SJCRH30 (cell line): ENCODE measurements at places on chromosomes 1 and 21.

DNA sequence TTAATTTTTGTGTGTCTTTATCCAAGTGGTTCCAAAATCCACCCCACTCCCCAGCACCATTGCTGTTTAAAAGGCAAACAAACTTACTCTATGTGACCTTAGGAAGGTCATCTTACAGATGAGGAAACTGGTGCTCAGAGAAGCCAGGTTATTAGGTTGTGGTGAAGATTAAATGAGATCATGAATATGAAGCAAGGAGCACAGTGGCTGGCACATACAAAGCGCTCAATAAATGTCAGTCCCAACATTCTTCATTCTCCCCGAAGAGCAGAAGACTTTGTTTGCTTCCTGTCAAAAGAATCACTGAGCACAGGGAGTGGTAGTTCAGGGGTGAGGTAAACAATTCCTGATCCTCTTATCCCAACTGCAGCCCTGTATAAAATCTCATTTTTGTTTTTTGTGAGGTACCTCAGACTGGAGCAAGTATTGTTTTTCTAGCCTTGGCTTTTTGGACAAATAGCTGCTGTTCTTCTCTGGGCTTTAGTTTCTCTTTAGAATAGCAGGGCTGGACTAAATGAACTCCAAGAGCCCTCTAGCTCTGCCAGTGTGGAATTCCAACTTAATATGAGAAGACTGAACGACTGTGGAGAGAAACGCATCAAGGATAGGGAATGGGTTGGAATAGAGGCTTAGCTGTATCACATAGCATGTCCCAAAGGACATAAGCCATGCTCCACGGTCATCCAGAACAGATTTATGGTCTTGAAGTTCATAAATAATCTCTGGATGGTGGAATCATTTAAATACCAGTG is 455.3 kb upstream of the USP24 start:
- DNase-seq = no peak

DNA sequence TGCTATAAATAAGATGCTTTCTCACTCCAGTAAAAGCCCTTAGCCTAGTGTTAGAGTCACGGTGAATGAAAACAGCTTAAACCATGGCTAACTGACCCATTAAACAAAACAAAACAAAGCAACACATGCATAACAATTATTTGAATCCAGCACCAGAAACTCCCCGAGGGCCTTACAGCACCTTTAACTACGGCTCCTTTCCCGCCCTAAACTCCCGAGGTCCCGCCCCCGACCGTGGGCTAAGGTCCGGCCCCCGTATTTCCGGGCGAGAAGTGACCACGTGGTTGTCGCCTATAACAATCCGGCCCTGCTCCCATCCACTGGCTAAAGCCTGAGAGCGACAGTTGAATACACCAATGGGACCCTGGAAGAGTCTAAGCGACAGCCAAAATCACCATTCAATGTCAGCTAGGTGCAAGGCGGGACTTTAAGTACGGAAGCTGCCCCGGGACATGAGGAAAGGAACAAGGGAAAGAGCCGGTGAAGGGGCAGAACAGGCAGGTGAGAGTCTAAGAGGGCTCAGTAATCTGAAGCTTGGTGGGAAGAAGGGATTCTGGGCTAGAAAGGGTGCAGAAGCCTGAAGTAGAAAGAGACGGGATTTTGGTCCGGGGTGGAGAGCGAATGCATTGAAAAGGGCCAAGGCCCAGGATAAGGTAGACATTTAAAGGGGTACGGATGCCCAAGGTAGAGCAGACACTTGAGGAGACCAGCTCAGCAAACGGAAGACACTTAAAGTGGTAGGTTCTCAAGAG is at the start of gene FLAD1:
FLAD1 (plus strand) TSS at position 448 of the 752 bp plus-strand sequence. CDS start 351 bp downstream, outside the sequence.
- peak; percentile 99 for DNase-seq

DNA sequence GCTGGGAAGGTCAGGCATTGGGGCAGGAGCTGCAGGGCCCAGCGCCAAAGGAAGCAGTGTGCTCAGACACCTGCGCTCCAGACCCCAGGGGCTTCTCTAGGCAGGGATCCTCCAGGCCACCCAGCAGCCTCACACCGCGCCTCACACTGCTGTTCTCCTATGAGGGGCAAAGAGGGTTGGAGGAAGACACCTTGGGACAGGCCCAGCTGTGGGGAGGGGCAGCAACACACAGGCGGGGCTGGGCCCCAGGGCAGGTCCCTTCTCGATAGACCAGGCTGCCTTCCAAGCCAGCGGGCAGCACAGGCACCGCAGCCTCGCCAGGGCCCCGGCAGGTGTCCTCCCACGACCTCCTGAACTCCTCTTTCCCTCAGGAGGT is 20.7 kb upstream of the PRSS38 start:
- DNase-seq = no peak

GRCh38 chr1:156021093-156021428 is 310 bp upstream of the SSR2 start:
- no peak for DNase-seq

GRCh38 chr1:235990330-235990795 is 74.5 kb downstream of the NID1 start:
- DNase-seq = no peak

- peak; percentile 38 for DNase-seq
Measured at GRCh38 chr1:89088572-89088971, 23.6 kb upstream of the GBP1 start.

GRCh38 chr1:2472109-2472508 is 4.0 kb upstream of the PLCH2 start:
- no peak for DNase-seq

GRCh38 chr21:25179116-25179515 is 428.2 kb downstream of the MRPL39 start:
- no peak for DNase-seq

DNA sequence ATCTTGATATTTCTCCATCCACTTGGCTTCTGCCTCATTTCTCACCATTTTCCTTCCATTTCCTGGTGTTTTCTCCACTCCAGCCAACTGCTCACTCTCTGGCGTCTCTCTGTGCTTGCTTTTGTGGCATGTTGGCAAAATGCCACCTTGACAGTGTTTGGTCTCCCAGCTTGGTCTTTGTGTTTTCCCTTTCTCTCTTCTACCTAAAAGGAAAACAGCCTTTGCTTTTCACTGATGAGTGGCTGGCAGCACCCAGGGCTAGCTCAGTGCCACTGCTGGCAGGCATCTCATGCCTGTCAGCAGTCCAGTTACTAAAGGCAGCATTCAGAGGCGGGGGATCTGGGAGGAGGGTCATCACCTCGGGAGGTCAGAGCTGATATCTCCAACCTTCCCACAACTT is 55.3 kb upstream of the DSCAM start:
- DNase-seq = no peak

GRCh38 chr1:37498872-37499617 is 15.5 kb downstream of the MEAF6 start:
- no peak for DNase-seq

- no peak for DNase-seq
Measured at GRCh38 chr1:38125016-38125415, 78.4 kb upstream of the POU3F1 start.

DNA sequence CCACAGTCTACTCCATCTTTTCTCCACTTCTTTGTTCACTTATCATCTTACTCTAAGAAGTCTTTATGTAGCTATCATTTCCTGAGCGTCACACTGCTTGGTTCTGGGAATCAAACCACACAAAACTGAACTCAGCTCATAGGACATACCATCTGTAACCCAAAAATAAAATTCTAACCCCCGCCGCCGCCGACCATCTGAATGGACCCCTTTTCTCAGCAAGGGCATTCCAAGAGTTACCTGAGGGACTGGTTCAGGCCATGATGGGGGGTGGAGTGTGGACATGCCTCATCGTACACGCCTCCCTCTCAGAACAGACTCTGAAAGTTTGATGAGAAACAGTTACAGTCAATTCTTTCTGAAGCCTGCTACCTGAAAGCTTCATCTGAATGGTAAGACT is 12.6 kb upstream of the CHI3L2 start:
- DNase-seq = no peak

- peak; percentile 37 for DNase-seq
Measured at GRCh38 chr1:211609120-211610024, 30.4 kb upstream of the SLC30A1 start.

DNA sequence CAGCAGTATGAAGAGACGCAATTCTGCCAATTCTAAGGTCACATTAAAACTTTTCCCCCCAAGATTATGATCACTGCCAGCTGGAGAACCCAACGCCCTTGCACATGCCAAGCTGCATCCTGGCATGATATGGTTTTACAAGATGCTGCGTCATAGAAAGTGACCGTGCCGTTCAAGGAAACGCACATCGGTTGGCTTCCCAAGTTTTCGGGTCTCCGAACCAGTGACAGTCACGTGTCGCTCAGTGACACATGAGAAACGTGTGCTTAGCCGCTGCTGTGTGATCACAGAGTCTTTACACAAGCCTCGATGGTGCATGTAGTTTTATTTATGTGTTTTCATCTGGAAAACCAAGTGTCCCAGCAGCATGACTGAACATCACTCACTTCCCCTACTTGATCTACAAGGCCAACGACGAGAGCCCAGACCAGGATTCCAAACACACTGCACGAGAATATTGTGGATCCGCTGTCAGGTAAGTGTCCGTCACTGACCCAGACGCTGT is 7.4 kb downstream of the SMIM1 start:
- DNase-seq = no peak

- no peak for DNase-seq
Measured at GRCh38 chr1:76293831-76294230, 219.3 kb downstream of the ST6GALNAC3 start.

- peak; percentile 57 for DNase-seq
Measured at GRCh38 chr1:21384620-21385019, 55.3 kb upstream of the NBPF3 start.

DNA sequence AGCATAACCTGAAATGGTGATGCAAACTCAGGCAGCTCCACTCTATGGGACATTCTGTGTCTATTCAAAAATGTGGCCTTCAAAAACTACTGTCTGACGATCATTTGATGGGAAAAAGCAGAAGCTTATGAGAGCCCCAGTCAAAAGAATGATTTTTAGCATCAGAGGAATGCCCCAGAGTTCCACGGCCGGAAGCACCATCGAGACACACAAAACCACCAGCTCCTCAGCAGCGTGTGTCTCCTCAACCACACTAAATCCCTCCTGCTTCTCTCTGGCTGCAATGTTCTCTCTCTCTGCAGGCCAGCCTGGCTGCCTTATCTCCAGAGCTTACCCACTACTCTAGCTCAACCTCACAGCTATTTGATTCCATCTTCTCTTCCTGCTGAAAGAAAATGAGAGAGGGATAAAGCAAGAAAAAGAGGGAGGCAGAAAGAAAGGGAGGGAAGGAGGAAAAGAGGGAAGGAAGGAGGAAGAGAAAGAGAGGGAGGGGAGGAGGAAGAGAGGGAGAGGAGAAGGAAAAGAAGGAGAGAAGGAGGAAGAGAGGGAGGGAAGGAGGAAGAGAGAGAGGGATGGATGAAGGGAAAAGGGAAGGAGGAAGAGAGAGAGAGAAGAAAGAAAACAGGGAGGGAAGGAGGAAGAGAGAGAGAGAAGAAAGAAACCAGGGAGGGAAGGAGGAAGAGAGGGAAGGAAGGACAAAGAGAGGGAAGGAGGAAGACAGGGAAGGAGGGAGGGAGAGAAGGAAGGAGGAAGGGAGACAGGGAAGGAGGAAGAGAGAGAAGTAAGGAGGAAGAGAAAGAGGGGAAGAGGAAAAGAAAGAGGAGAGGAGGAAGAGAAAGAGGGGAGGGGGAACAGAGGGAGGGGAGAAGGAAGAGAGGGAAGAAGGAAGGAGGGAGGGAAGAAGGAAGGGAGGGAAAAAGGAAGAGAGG is 33.5 kb upstream of the LAPTM5 start:
- peak; percentile 76 for DNase-seq

DNA sequence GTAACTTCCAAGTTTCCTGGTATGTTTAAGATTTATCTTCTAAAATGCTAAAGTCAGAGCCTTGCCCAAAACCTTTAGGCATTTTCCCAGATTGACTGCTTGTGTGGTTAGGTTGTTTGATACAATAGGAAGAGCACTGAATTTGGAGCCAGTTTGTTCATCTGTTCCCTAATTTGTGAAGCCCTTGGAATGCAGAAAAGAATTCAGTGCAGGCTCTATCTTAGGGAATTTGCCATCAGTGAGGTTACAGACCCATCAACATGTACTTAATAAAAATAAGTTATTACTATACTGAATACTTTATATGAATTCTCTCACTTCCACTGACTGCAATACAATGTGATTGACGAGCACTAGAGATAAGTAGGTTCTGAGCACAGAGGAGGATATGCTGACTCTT is 120.2 kb downstream of the PIK3R3 start:
- DNase-seq = no peak

DNA sequence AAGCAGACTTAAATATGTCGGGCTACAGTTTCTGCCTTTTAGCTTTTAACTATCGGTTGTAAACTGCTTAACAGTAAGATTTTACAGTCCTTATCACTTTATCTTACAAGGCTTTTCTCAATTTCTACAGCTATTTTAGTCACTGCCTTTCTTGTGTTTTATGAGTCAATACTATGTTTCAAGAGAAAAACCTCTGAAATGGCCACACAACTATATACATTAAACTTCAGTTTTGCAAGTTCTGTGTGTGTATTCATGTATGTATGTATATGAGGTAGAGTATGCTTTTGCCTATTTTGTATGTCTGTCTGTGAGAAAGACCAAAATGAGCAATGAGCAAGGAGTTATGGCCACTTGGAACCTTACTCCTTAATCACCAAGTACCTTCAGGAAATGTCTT is 169.8 kb downstream of the SYT2 start:
- no peak for DNase-seq

GRCh38 chr1:158075078-158075477 is 81.6 kb downstream of the KIRREL1 start:
- no peak for DNase-seq
